ENCODE measurements at places on chromosomes 12 and 14.

DNA sequence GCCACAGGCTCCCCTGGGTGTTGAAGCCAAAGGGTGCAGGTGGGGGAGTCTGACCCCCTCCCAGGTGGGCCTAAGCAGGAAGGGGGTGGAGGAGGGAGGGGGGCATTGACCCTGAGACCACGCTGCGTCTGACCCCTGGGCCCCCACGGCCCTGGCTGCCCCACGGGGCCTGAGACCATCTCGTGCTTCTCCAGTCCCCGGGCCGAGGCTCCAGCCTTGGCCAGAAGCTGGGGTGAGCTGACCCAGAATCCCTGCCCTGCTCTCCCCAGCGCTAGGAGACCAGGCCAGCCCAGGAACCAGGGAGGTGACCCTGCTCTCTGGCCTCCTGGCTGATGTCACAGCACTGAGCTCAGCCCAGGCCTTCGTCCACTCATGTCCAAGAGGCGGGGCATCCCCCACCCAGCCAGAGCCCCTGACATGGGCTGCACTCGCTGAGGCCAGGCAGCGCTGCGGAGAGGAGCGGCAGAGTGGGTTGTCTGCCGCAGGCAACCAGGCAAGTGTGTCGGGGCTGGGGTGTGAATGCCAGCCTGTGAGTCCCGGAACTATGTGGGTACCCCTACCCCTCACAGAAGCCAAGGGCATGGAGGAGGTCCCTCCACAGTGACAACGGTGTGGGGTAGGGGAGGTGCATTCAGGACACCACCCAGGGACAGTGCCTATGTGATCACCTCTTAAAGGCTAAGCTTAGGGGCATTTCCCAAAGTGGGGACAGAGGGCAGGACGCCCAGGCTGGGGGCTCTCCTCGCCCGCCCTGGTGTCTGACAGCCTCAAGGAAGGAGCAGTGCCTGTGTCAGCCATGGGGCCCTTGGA is 6.3 kb downstream of the TRMT61A start:
- no peak for DNase-seq

GRCh38 chr14:99321236-99321925 is 49.4 kb upstream of the BCL11B start:
- DNase-seq: no peak

DNA sequence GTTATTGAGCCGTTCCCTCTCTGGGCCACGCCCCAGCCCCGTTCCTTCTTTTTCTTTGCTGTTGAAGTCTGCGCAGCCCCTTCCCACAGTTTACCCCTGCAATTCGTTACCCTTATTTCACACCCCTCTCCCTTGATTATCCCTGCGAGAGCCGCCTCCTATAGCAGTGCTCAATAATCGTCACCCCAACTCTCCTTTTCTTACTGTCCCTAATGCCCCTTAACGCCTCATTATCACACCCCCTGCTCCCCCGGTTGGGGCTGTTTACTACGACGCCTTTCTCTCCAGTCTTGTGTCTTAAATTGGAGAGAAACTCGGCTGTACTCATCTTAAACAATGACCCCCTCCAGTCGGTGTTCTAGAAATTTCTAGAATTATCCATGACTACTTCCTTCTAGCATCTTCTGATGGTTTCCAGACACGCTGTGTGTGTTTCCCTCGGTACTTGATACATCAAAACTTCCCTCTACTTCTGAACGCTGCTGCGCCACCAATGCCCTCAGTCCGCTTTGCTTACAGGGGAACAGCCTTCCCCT is 713 bp upstream of the FBXL14 start:
- no peak for DNase-seq

DNA sequence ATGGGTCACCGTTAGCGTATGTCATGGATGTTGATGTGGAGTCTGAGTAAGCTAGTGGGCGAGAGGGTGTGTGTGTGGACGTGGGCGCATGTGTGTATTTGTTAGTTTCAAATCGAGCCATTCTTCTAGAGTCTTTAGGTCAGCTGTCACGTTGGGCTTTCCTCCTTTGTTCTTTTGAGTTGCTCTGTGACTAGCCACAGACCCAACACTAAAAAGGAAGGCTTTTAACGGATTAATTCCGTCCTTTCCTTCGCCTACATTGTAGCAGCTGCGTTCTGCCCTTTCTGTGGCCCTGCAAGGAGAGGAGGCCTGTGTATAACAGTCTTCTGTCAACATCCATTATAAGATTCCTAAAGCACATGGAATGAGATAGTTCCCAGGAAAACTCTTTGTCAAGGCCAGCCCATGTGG is 117.2 kb upstream of the DNM1L start:
- DNase-seq: no peak

- no peak for DNase-seq
Measured at GRCh38 chr12:7571257-7571656, 67.7 kb upstream of the CD163 start.

DNA sequence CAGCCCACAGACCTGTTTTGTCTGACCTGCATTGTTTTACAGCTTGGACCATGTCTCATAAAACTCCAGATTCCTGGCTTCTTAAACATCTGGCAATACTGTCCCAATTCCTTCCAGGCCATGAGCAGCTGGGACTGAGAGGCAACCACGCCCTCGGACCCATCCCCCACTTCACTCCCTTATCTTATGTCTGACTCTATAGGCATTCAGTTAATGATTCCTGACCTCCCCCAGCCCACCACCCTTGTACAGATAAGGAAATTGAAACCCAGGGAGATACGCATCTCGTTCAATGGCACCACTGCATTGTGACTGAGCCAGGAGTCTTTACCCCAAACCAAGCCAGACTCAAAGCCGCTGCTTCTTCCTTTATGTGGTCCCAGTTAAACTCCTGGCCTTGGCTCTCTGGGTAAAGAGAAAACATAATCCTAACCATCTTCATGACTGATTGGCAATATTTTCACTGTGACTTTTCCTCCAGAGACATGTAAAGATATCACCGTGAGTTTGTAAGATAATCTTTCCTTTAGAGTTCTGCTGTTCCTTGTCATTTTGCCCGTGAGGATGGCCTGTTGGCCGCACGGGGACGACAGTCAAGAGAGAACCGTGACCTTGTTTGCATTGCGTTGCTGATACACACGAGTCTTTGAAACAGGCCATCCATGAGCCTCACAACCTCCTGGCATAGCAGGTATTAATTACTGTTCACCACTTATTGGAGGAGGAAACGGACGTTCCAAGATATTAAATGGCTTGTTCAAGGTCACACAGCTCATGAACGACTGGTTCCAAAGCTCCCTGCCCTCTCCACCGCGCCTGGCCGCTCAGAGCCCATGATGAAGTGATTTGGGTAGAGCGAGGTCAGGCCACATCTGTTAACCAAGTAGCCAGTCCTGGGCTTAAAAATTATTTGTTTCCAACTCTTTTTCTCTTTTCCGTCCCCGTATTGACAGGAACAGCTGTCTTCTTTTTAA is 39.4 kb downstream of the MAP1LC3B2 start:
- DNase-seq: no peak

GRCh38 chr12:6868211-6869048 is 1.1 kb downstream of the TPI1 start:
- DNase-seq: no peak

- DNase-seq: no peak
Measured at GRCh38 chr12:51759175-51759574, 89.3 kb downstream of the FIGNL2 start.

DNA sequence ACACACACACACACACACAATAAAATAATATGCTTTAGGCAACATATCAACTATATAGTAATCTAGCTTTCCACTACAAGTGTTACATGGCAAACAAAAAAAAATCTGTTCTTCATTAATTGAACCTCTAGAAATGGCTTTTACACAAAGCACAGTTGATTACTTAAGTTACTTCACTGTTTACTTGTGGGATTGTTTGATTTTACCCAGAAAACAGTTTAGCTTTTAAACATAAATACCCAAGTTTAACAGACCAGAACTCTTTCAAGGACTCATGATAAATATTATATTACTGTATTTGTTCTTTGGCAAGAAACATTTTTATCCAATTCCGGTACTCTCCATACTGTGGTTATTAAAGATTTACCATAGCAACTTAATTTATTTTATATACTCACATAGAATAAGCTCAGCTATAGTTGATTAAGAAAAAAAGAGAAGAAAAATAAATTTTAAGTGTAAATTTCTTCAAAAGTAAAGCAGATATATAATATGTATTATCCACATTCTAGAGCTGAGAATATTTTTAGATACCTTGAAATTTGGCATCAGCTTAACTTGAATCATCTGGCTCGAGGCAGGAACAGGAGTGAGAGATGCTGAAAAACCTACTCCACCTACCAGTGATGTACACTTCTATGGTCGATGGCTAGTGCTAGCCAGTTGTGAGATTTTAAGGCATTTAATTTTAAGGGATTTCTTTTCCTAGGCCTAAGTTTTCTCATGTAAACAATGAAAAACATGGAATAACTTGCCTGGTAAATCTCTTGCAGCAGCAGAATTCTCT is 126.0 kb downstream of the BTG1 start:
- DNase-seq: no peak

- no peak for DNase-seq
Measured at GRCh38 chr12:108128221-108129016, 669 bp upstream of the WSCD2 start.

DNA sequence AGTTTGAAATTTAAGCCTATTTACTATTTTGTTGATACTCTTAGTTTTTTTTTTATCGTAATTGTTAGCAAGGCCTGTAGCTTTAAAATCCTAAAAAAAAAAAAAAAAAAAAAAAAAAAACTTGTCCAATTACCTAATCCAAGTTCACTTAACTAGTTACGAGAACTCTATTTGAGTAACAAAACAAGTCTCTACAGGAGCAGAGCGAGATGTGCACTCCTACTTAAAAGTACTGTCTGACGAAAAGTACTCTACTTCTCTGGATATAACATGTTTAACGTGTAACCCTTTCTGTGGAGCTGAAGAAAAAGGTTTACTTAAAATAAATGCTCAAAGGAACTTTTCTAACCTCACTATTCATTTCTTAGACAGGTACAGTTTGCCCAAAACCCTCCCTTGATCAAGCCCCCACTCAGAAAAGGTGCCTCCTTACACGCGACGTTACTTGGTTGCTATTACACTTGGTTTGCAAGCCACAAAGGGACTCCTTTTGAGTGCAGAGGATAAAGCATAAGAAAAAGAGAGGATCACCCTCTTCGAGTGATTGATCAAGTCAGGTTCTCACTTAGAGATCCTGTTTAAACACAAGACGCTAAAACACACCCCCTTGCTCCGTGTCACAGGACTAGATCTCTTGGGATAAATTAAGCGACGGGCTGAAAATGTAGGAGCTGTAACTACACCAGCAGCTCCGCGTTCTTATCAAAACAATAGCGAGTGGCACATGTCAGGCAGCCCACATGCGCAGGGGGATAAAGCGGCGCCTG is 2.2 kb downstream of the BAZ1A start:
- peak; percentile 46 for DNase-seq

GRCh38 chr12:120851944-120852343 is 52.2 kb downstream of the SPPL3 start:
- no peak for DNase-seq

Data from CD4-positive, alpha-beta memory T cell (primary cell).